CD4-positive, alpha-beta T cell treated with Interleukin-4 for 4 hours (primary cell): ENCODE measurements at places on chromosomes 16 and 17.

DNA sequence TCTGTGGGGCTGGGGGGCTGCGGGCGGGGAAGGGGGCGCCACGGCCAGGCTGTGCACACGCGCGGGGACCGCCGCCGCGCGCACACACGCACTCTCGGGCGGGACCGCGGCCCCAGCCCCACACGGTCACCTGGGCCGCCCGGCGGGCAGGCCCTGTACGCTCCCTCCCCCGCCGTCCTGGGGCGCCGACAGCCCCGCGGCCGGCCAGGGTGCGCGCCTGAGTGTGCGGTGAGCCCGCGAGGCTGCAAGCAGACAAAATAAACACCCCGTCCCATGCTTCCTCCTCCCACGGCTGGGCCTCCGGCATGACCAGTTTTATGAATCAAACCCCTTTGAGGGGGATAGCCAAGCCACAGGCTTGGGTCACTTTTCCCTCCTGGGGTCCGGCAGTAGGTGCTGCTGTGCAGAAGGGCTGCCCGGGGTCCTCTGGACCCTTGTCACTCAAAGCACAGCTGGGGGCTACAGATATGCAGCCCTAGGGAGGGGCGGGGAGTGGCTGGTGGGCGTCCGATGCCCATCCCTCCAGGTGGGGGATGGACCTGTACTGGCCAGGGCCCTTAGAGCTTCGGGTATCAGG lies 441 bp downstream of the VASN start:
- DNase-seq: peak; percentile 14

GRCh38 chr17:29076087-29076486 lies 33.1 kb downstream of the PIPOX start:
- no peak for DNase-seq

- no peak for DNase-seq
These were observed 85.0 kb downstream of the GRIN2A start for GRCh38 chr16:10097271-10097670.

GRCh38 chr16:9599415-9600120 lies 508.1 kb downstream of the HAPSTR1 start:
- no peak for DNase-seq

- DNase-seq: no peak
These were observed 833 bp upstream of the BCAR1 start for GRCh38 chr16:75252049-75252864.

GRCh38 chr17:74738051-74738996 lies 1.3 kb downstream of the RAB37 start:
- peak; percentile 91 for DNase-seq

DNA sequence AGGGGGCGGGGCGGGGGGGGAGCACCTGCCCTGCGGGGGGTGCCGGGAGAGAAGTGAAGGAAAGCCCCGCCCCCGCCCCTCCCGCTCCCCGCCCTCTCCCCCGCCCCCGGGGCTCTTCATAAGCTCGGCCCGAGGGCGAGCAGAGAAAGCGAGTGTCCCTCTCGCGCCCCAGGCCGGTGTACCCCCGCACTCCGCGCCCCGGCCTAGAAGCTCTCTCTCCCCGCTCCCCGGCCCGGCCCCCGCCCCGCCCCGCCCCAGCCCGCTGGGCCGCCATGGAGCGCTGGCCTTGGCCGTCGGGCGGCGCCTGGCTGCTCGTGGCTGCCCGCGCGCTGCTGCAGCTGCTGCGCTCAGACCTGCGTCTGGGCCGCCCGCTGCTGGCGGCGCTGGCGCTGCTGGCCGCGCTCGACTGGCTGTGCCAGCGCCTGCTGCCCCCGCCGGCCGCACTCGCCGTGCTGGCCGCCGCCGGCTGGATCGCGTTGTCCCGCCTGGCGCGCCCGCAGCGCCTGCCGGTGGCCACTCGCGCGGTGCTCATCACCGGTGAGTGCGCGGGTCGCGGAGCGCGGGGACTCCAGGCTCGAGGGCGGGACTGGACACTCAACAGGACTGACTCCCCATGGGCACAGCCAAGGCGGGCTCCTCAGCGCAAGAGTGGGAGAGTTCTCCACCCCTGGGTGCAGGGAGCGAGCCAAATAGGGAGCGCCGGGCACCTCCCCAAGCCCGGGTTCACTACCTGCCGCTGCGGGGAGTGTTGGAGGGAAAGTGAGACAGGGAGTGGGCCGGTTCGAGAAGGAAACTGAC lies at the start of gene HSD11B2:
HSD11B2 (plus strand) TSS at position 145 of the 798 bp plus-strand sequence; CDS start at position 273, 128 bp downstream.
- no peak for DNase-seq

DNA sequence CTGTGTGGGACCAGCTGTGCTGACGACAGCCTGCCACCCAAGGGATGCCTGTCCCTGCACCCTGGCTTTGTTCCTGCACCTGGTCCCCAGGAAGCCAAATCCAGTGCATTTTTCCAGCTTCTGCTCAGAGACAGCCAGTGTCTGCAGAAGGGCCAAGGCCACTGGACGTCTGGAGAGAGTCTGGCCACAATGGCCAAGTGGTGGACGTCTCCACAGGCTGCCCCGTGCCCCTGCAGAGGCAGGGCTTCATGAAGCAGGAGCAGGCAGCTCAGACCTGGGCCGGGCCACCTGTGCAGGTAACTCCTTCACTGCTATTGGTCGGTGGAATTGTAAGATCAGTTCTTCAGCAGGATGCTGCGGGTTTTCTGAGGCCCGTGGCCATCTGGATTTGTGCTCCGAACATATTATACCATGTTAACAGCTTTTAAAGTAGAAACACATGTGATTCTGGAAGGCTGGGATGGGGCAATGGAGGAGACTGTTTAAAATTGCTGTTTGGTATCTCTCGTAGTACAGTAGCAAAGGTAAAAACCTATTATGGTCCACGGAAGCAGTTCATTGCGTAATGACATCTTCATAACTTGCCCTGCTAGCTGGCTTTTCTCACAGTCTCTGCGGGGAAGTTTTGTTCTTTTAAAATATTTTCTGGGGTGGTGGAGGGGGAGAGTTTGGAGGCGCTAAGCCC lies 185.3 kb downstream of the CCDC182 start:
- no peak for DNase-seq

GRCh38 chr16:48011466-48011865 lies 144.3 kb downstream of the ABCC12 start:
- no peak for DNase-seq

DNA sequence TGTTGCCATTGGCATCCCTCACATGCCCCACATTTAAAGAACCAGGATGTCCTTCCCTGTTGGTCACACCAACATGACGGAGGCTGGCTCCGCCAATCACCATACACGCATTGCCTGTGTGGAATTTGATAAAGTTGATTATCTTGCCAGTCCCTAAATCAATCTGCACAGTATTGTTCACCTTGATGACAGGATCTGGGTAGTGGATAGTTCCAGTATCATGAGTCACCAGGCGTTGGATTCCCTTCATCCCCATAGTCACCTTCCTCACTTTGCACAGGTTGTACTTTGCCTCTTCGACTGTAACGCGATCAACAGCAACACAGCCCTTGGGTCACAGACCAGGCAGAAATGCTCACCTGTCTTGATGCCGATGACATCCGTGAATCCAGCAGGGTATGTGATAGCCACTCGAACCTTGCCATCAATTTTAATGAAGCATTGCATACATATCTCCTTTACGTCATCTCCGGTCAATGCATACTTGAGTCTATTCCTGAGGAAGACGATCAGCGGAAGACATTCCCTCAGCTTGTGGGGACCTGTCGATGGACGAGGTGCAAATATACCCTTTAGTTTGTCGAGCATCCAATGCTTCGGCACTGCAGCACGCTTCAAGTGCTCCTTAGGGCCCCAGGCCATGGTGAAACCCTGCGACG lies 14.2 kb downstream of the CTRB2 start:
- DNase-seq: no peak
